Hematopoietic multipotent progenitor cell treated with erythropoietin and hydrocortisone succinate and interleukin-3 and kit ligand, for 15 days (in vitro differentiated cells): ENCODE measurements at places on chromosomes 12 and 14.

DNA sequence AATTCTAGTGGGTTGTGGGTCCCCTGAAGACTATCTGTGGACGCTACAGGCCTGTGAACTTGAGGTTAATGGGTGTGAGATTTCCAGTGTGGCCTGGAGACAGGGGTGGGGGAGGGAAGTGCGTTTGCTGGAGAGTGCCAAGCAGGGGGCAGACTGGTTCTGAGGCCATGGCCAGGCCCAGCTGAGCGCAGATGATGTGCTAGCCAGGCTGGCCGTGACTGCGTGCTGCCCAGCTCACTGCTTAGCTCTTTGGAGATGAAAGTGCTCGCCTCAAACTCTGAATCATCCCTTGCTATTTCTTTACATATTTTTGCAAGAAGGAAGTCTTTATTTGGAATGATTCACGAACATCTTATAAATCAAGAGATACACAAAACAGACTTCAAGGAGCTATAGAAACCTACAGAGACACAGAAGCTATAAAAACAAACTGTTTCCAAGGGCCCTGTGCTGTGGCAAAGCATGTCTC, 75.2 kb upstream of the PLEKHG3 start:
- DNase-seq = no peak

GRCh38 chr14:33191855-33192254, 253.2 kb downstream of the NPAS3 start:
- no peak for DNase-seq

GRCh38 chr12:51686727-51687126, 95.7 kb downstream of the SCN8A start:
- no peak for DNase-seq

DNA sequence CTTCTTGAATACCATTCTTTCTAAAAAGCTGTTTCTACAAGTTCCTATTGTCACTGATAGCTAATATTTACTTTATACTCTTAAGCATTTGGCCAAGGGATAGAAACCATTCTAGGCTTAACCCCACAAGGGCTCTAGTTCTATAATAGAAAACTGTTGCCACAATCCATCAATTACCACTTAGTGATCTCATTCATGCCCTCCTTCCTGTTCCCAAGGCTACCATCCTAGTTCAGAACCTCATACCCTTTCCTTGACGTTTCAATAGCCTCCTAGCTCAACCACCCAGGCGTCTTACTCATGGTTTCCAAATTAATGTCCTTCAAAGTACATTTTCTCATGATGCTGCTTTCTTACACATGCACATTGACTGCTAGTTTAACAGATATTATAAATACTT, 493.5 kb downstream of the NAV3 start:
- DNase-seq = no peak

- DNase-seq = no peak
Observed at GRCh38 chr14:62505045-62505444, 540.2 kb downstream of the KCNH5 start.

GRCh38 chr12:34607520-34608195, 585.4 kb downstream of the ALG10 start:
- no peak for DNase-seq
